ENCODE measurements at places on chromosomes 3 and 15.
A peak's percentile ranks its signal among the peaks of the same experiment; 100 is the strongest.

- DNase-seq = no peak
Measured at GRCh38 chr3:19226479-19226878, 78.2 kb downstream of the KCNH8 start.

GRCh38 chr3:23501201-23501802 is 298.2 kb downstream of the UBE2E2 start:
- no peak for DNase-seq

- no peak for DNase-seq
Measured at GRCh38 chr3:138009476-138010272, at the start of gene CLDN18. Gene CLDN18, plus strand, starts transcription at chr3:138010165. Its CDS starts 61 bp downstream, at chr3:138010226.

DNA sequence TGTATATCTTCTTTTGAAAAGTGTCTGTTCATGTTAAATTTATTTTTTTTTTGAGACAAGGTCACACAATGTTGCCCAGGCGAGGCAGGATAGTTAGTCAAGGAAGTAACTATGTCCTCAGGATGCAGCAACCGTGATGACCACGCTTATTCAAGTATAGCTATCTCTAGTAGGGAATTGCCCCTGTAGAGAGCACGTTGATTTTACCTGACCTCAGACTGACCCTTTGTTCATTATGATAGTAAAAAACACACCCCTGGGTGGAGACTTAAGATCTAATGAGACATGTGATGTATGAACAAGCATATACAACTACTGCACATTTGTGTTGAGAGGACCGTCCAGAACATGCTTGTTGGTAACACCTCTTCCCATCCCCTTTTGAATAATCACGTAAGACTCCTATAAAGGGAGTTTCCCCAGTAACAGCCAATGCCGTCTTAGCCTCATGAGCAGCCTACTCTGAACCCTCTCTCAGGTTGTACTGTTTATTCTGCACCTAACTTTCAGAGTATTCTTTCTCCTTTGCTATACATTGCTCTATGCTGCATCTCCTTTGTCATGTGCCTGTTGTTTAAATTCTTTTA is 32.9 kb downstream of the ZNF621 start:
- DNase-seq = no peak

GRCh38 chr3:90025019-90025418 is 917.6 kb downstream of the EPHA3 start:
- DNase-seq = no peak

GRCh38 chr15:47414207-47414606 is 303.1 kb upstream of the SEMA6D start:
- DNase-seq = peak; percentile 71

- no peak for DNase-seq
Measured at GRCh38 chr15:63440756-63441155, 59.1 kb upstream of the CA12 start.

DNA sequence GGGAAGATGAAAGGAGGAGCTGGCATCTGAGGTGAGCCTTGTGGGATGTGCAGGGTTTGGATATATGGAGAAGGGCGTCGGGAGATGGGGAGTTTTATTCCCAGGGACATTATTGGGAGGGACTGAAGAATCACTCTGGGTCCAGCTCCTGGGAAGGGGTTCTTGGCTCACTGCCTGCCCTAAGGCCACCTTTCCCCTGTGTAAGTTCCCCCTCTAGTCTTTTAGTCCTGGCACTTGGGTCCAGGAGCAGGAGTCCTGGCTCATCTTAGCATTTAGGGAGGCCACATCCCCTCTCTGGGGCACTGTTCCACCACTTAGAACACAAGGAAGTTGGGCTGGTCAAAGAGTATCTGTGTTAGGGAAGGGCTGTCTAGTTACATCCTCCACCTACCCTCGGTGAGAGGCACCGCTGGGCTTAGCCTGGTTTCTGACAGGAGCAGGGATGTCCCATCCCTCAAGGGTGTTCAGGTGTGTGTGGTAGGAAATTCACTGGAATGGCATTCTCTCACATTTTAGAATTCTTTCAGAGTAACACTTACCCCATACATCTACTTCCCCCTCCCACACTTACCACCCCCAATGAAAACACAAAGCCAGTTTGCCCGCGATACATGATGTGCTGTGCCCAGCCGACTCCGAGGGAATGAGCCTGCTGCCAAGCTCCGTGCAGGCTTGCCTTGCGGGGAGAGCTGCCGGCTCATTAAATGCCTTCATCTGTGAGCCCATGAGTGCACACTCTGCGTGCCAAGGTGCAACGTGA is 86.7 kb downstream of the FAM43A start:
- no peak for DNase-seq

DNA sequence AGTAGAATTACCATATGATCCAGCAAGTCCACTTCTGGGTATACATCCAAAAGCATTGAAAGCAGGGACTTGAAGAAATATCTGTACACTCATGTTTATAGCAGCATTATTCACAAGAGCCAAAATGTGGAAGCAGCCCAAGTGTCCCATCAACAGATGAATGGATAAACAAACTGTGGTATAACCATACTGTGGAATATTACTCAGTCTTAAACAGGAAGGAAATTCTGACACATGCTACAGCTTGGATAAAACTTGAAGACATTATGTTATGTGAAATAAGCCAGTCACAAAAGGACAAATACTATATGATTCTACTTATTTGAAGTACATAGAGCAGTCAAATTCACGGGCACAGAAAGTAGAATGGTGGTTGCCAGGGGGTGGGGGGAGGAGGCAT is 91.2 kb downstream of the HMG20A start:
- DNase-seq = no peak

- DNase-seq = peak; percentile 100
Measured at GRCh38 chr3:8490079-8490552, 11.5 kb upstream of the LMCD1 start.

- DNase-seq = no peak
Measured at GRCh38 chr3:12471241-12471640, 13.0 kb upstream of the TSEN2 start.

DNA sequence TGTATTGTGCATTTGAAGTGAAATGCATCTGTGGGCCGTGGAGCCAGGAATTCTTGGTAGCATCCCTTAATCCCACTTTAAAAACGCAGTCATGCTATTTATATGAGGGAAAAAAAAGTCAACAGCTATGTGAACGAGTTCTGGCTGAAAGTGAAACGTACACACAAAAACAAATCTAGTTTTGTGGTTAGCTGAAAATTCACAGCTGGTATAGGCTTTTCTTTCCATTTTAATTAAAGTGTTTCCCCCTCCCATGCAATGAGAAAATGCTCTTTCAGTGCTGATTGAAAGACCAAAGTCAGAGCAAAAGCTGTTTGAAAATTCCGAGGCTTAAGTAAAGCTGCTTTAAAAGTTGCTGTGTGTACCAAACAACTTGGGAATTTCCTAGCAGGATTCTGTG is 297.4 kb downstream of the PLCL2 start:
- DNase-seq = no peak

DNA sequence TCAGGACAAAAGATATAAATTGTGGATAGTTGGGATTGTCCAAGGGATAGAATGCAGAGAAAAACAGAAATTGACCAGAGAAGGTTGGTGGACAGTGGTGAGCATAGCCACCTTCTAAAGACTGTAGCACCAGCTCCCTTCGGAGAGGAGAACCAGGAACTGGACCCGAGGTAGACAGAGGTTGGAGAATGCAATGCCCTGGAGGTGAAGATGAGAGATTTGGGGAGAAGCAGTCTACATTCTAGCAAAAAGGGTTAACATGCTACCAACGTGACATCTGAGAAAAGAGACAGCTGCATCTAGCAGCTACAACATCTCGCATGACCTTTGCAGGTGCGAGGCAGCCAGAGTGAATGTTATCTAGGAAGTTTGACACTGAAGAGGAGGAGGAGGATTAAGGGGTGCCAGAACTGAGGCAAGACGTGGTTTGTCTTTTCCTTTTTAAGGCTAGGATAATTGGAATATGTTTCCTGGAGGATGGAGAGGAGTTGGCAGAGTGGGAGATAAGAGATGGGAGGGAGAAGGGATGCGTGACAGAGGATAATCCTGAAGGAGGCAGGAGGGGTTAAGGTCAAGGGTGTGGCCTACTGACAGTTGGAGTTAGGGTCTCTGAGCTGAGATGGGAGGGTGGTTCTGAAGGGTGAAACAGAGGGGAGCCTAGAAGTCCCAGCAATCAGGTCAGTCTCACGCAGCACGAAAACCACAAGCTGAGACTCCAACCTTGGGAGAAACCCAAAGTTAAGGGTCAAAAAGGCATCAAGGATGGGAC is 103.7 kb upstream of the NR2E3 start:
- no peak for DNase-seq

DNA sequence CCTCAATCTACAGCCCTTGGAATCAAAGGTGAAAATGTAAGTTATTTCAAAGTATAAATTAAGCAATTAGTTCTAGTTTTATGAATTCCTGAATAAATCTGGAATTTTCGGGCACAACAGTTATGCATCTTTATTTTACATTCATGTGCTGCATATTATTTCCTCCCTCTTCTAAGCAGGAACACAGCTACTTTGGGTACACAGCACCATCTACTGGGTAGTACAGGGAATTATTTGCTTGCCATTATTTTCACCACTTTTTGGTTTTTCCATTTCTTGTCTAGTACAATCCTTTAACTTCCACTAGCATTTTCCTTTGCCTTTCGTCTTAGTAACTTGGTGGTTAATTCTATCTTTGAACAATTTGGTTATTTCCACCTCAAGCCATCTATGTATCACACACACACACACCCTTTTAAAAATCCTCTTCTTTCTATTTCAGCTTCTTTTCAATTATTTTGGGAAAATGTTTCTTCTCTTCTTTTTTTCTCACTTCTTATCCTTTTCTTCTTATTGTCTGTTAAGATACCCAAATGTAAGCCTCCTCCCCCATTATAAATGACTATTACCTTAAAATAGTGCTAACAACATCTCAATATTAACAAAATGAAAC is 451.0 kb downstream of the MFSD1 start:
- DNase-seq = peak; percentile 66

GRCh38 chr3:177357352-177358090 is 160.2 kb upstream of the TBL1XR1 start:
- DNase-seq = peak; percentile 82

DNA sequence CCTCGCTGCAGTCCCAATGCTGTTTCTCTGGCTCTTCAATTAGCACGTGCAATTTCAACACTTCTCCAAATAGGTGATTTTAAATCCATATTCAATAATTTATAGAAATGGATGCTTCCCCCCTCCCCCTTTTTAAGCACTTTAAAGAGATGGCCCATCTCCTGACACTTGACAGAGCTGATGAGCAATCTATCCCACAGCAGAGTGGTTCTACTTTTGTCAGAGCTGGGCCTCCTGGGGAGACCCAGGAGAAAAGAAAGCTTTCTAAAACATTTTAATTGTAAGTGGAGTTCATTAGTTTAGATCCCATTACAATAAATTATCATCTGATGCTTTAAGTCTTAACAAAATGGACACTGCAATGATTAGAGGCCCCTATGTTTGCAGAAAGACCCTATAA is 127.7 kb downstream of the SHQ1 start:
- DNase-seq = no peak

- no peak for DNase-seq
Measured at GRCh38 chr3:152717252-152717651, 117.7 kb upstream of the P2RY1 start.

DNA sequence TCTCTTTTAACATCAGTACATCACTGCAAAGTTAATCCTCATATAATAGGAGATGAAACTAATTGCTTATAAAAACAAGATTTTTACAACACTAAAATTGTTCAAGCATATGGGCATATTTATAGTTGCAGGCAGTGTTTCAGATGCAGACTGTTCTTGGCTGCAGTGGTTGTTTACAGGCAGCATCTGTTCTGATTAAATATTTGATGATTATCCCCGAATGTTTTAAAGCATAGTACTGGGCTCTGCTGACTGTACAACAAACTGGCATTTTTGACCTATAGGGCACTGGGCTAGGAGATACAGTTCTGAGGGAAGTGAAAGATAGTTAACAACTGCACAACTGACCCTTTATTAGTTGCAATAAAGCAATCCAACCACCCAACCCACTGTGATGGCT is 113.6 kb downstream of the UBE3A start:
- no peak for DNase-seq

DNA sequence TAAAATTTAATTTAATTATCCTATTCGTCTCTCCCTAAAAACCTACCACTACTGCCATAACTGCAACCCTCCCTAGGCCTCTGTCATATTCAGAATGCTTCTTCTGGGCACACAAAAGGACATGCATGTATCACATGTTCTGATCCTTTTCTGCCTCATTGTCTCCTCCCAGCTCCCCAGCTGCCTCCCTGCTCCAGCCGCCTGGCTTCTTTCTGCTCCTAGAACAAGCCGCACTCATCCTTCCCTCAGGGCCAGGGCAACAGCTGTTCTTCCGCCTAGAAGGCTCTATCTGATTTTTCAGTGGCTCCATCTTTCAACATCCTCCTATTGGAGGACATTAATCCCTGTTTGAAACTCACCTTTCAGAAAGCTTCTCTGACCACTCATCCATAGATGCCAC is 38.6 kb downstream of the TMED3 start:
- no peak for DNase-seq

- no peak for DNase-seq
Measured at GRCh38 chr3:111854990-111855389, 4.1 kb upstream of the PHLDB2 start.

GRCh38 chr3:112327371-112327951 is 5.5 kb upstream of the CD200 start:
- DNase-seq = peak; percentile 60

DNA sequence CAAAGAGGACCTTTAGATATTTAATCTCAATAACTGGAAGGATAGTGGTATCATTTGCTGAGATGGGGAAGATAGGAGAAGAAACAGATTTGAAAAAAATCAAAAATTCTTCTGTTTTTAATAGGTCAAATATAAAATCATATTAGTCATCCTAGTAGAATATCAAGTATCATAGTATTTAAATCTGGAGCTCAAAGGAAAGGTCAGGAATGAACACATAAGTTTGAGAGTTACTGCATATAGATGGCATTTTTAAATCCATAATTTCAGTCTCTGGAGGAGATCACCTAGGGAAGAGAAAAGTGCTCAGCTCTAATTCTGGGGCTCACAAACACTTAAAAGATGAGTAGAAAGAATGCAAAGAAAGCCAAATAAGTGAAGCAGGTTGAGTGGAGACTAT is 24.9 kb upstream of the CFAP20DC start:
- DNase-seq = no peak

DNA sequence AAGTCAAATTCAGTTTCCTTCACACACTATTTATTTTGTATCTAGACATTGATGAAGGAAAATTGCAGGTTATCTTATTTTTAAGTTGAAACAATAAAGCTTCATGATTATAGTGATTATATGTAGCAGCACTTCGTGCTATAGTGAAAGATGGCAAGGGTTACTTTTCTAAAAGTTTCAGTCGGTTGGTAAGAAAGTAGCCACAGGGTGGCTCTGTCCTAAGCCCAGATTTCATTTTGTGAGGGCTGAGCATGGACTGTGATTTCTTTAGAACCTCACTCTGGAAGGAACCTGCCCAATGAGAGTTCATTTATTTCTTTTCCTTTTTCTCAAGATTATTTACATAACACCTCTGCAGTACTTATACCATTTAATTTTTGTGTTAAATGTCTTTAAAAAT is 66.5 kb downstream of the NME9 start:
- DNase-seq = no peak

DNA sequence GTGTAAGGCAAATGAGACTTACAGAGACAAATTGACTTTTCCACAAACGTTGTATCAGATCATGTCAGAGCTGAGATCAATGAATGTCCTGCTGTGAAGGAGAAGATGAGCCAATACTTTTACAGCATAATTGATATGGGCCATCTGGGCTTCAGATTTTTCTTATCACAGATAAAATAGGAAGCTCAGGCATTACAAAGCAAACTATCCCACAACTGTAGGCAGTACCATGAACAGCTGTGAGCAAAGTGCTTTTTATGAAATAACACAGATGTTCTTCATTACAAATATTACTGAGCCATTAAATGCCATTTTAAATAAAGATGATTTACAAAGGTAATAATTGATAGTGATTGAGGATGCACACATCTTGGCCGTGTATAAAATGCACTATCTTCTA is 852.3 kb downstream of the OTOL1 start:
- DNase-seq = no peak

GRCh38 chr3:27483117-27484014 is 818 bp downstream of the SLC4A7 start:
- peak; percentile 71 for DNase-seq
